ENCODE measurements at places on chromosomes 4 and X. TPM values are rescaled to one million over a fixed set of nuclear protein-coding genes. Genes with fewer than 3 reads are reported as not detected.
A peak's percentile ranks its signal among the peaks of the same experiment; 100 is the strongest.

Gene F11
- not detected for total RNA-seq

Gene FGG
- not detected for total RNA-seq

Gene PRR32
- total RNA-seq: not detected

GRCh38 chr4:123826896-123827295 is 430.3 kb downstream of the SPRY1 start:
- DNase-seq: peak; percentile 79

DNA sequence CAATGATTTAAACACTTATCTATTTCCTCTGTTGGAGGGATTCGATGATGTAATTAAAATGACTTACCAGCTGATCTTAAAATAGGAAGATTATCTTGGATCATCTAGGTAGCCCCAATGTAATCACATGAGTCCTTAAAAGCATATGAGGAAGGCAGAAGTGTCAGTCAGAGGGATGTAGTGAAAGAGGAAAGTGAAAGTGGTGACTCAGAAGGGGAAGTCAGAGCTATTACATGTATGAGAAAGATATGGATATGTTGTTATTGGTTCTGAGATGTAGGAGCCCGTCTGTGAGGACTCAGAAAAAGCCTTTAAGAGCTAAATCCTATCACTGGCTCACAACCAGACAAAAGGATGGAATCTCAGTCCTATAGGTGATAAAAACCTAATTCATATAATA is 456.4 kb downstream of the DACH2 start:
- no peak for DNase-seq

DNA sequence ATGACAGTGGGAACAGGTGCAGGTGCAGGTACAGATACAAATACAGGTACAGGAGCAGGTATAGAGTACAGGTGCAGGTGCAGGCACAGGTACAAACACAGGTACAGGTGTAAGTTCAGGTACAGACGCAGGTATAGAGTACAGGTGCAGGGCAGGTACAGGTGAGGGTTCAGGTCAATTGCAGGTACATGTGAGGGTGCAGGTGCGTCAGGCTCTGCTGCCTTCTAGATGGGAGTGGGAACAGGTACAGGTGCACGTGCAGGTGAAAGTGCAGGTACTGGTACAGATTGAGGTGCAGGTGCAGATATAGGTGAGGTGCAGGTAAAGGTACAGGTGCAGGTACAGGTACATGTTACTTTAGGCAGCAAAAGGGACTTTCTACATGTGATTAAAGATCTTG is 85.7 kb downstream of the CRLF2 start:
- no peak for DNase-seq

GRCh38 chrX:14529290-14529989 is at the start of gene GLRA2:
TSS of gene GLRA2 (plus strand) at chrX:14529536. CDS start at chrX:14530058, 522 bp downstream.
- peak; percentile 3 for DNase-seq

- peak; percentile 4 for DNase-seq
Observed at GRCh38 chr4:101807351-101807750, 16.8 kb downstream of the BANK1 start.

GRCh38 chr4:10031668-10032590 is 10.6 kb upstream of the SLC2A9 start:
- peak; percentile 56 for DNase-seq

DNA sequence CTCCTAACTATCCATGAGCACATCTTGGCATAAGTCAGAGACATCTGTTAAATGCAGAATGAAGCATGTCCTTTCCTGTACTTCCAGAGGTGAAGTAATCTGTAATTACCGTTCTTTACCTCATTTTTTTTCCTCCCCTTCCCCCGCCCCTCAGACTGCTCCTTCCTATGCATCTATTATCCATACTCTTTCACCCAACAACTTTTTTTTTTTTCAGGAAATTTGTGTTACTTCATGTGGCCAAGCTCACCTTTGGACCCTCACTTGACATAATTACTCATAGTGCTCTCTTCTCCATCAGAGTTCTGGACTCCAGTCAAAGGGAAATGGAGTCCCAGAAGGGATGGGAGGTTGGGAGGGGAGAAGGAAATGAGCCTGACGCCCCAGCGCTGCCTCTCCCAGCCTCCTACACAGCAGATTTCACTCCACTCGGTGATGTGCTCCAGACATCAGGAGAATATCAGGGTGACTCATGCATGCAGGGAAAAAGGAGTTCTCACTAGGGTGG is 568.8 kb downstream of the STIM2 start:
- no peak for DNase-seq

GRCh38 chr4:24915121-24915922 is 2.5 kb upstream of the CCDC149 start:
- no peak for DNase-seq

All from LHCN-M2 (cell line).